ENCODE measurements at places on chromosomes 11 and 22. TPM values are rescaled to one million over a fixed set of nuclear protein-coding genes. Genes with fewer than 3 reads are reported as not detected.

GRCh38 chr11:121206810-121207209, 85.8 kb upstream of the SC5D start:
- no peaks in the 10 kb centered on the region for H3K36me3 ChIP-seq
- H3K27me3 ChIP-seq: no peaks in the 10 kb centered on the region
- H3K4me3 ChIP-seq: no peak overlapping the region
- no peaks in the 10 kb centered on the region for H3K4me1 ChIP-seq

DNA sequence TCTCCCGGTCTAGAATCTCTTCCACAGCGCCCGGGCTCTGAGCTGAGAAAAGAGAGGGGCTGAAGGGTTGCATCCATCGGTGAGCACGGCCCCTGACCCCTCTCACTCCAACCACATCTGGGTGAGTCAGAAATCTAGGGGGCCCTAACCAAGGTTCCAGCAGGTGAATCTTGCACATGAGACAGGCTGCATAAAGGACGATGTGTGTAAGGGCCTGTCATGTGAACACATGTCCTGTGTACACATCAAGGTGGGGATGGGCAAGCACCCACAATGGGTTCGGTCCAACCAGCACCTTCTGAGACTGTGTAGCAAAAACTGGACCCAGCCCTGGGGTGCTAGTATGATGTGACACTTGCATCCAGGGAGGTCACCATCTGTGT, 1.2 kb downstream of the BET1L start:
- peak overlapping the region; percentile 99 for H3K4me3 ChIP-seq
- DNase-seq: no peak
- no peaks in the 10 kb centered on the region for H3K27me3 ChIP-seq
- peaks cover 44% of the 10 kb centered on the region for H3K4me1 ChIP-seq

DNA sequence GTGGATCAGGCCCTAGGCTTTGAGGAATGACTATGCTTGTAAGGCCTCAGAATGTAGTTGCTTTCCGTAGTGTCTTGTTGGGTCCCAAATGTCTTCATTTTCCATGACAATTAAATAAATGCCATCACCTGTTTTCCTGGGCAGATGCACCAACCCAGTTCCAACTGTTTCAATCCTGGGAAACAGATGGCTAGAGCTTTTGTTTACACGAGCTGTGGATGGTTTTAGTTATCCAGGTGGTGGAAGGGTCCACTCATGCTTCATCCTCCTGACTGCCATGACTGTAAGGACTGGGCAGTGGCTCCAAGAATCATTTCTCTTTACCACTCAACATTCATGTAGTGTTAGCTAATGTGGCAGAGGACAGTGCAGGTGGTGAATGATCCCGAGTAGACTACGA, 8.6 kb downstream of the RCN1 start:
- no peak overlapping the region for H3K4me3 ChIP-seq
- no peaks in the 10 kb centered on the region for H3K27me3 ChIP-seq
- no peak overlapping the region for H3K27ac ChIP-seq
- H3K4me1 ChIP-seq: no peaks in the 10 kb centered on the region
- H3K36me3 ChIP-seq: peaks cover 37% of the 10 kb centered on the region

DNA sequence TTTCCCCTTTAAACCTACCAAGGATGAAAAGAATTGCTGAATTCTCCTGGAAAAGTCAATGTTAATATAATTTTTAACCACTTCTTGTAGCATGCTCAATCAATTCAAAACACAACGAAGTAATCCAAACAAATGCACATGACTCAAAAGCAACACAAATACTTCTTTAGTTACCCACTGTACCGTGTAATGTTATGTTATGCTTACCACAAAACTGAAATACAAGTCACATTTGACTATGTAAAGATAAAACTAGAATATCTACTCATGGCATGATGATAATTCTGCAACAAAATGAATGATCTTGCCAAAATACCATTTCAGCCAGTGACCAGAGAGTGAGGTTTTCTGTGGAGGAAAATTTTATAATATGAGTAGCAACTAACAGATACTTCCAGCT, 587.0 kb downstream of the DLG2 start:
- no peak overlapping the region for H3K4me3 ChIP-seq
- no peaks in the 10 kb centered on the region for H3K4me1 ChIP-seq
- H3K27me3 ChIP-seq: no peaks in the 10 kb centered on the region

DNA sequence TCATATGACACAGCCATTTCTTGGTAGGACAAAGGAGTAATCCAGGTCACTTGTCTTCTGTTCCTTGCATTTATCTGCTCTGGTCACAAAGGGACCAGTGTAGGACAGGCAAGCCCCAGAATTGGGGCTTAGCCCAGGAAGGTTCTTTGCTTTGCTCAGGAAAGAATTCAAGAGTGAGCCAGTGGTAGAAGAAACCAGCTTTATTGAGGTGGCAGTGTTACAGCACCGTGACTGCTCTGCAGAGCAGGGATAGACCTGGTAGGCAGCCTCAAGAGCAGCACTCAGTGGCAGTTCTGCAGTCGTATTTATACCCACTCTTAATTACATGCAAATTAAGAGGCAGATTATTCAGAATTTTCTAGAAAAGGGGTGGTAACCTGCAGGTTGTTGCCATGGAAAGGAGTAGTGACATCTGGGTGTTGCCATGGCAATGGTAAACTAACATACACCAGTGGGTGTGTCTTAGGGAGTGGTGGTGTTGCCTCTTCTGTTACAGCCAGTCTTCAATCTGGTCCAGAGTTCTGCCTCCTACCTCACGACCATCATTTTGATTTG, 84.9 kb upstream of the RAB1B start:
- H3K4me1 ChIP-seq: no peaks in the 10 kb centered on the region
- no peak overlapping the region for H3K4me3 ChIP-seq
- no peaks in the 10 kb centered on the region for H3K36me3 ChIP-seq
- DNase-seq: no peak
- H3K27me3 ChIP-seq: no peaks in the 10 kb centered on the region
- H3K27ac ChIP-seq: no peak overlapping the region

DNA sequence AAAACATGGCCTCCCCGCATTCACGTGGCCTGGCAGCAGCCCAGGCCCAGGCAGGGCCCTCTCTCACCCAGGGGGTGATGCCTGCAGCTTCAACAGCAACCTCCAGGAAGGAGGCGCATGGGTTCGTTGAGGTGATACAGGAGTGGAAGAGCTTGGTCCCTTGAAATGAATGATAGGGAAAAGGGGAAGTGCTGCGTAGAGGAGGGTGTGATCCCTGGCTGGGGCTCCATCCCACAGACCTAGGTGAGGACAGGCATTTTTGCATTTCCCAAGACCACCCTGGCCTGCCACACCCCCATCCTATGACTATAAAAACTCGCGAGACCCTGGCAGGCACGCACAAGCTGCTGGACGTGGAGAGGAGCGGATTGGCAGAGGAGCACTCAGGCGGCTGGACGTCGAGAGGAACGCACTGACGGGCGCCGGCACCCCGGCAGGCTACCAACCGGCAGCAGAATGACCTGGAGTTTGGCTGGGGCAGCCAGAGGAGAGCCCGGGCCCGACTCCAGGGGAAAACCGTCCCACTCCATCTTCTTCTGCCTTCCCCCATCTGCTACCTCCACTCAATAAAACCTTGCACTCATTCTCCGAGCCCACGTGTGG, 32.6 kb downstream of the RTN4R start:
- DNase-seq: no peak
- H3K4me1 ChIP-seq: peaks cover 18% of the 10 kb centered on the region
- H3K27ac ChIP-seq: no peak overlapping the region
- H3K36me3 ChIP-seq: no peaks in the 10 kb centered on the region

- H3K4me3 ChIP-seq: no peak overlapping the region
- H3K4me1 ChIP-seq: no peaks in the 10 kb centered on the region
- H3K36me3 ChIP-seq: no peaks in the 10 kb centered on the region
- no peak overlapping the region for H3K27ac ChIP-seq
Observed at GRCh38 chr11:126776119-126776518, 224.5 kb downstream of the KIRREL3 start.

GRCh38 chr22:31728857-31729256, 21.1 kb downstream of the PRR14L start:
- H3K27me3 ChIP-seq: no peaks in the 10 kb centered on the region
- no peak overlapping the region for H3K27ac ChIP-seq
- H3K4me3 ChIP-seq: no peak overlapping the region

GRCh38 chr11:102047305-102047924, at the start of gene CFAP300:
TSS of gene CFAP300 (plus strand) at chr11:102047437. CDS start at chr11:102047471, 34 bp downstream.
- H3K36me3 ChIP-seq: no peaks in the 10 kb centered on the region
- H3K27me3 ChIP-seq: no peaks in the 10 kb centered on the region
- peak within 1 kb of the TSS; percentile 78 for H3K4me3 ChIP-seq
- H3K27ac ChIP-seq: peak within 1 kb of the TSS; percentile 81
- peaks cover 4% of the 10 kb centered on the region for H3K4me1 ChIP-seq

- peaks cover 30% of the 10 kb centered on the region for H3K36me3 ChIP-seq
- peaks cover 33% of the 10 kb centered on the region for H3K4me1 ChIP-seq
- no peak overlapping the region for H3K27ac ChIP-seq
Observed at GRCh38 chr22:30286813-30287647, 2.3 kb downstream of the CASTOR1 start.

DNA sequence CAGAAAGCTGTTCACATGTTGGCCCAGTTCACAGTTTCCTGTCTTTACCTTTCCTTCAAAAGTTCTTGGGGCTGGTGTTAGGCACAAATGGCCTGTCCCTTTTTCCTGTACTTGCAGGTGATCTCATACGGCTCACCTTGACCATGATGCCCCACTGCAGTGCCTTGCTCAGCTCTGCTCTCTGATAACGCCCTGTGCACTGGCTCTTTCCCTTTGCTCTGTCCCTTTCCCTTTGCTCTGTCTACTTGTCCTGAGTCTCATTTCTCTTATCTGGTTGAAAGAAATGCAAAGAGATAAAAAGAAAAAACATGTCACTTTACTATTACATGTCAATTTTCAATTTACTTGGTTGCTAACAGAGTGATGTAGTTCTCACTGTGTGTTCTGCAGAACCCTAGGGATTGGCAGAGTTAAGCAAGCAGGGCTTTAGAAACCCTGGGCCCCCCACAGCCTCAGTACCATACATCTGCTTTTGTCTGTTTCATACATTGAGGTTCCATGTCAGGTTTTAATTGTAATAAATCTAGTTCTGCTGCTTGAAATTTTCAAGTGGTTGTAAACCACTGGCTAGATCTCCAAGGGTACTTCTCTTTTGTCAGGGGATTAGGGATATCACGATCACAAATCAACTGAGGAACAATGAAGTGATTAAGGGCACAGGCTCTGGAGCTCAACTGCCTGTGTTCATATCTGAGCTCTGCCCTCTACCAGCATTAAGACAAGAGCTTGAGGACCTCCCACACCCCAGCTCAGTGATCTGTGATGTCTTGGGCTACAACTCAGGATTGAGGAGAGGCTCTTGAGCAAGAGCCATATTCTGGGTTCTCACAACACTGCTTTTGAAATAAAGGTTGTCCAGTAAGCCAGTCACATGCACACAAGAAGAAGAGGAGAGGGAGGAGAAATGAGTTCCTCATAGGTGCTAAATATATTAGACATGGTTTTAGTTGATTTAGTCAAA, 16.3 kb upstream of the SORL1 start:
- no peak overlapping the region for H3K27ac ChIP-seq
- peaks cover 4% of the 10 kb centered on the region for H3K4me1 ChIP-seq
- DNase-seq: no peak
- no peak overlapping the region for H3K4me3 ChIP-seq

DNA sequence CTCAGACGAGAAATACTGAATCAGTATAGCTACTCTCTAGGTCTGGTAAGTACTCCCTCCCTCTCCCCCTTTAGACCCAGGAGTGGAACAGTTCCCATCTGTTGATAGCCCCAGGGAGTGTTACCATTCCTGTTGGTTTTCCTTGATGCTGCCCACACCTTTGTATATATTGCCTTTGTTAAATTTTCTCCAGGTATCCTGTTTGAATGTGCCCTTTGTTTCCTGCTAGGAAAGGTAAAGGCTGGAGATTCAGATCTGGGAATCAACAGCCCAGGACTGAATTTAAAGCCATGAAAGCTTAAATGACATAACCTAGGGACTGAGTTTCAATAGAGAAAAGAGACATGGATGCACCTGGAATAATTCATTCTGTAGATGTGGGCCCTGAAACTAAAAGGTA, 68.3 kb downstream of the CCDC83 start:
- H3K4me1 ChIP-seq: no peaks in the 10 kb centered on the region
- H3K4me3 ChIP-seq: no peak overlapping the region
- H3K36me3 ChIP-seq: no peaks in the 10 kb centered on the region
- no peaks in the 10 kb centered on the region for H3K27me3 ChIP-seq
- no peak for DNase-seq

DNA sequence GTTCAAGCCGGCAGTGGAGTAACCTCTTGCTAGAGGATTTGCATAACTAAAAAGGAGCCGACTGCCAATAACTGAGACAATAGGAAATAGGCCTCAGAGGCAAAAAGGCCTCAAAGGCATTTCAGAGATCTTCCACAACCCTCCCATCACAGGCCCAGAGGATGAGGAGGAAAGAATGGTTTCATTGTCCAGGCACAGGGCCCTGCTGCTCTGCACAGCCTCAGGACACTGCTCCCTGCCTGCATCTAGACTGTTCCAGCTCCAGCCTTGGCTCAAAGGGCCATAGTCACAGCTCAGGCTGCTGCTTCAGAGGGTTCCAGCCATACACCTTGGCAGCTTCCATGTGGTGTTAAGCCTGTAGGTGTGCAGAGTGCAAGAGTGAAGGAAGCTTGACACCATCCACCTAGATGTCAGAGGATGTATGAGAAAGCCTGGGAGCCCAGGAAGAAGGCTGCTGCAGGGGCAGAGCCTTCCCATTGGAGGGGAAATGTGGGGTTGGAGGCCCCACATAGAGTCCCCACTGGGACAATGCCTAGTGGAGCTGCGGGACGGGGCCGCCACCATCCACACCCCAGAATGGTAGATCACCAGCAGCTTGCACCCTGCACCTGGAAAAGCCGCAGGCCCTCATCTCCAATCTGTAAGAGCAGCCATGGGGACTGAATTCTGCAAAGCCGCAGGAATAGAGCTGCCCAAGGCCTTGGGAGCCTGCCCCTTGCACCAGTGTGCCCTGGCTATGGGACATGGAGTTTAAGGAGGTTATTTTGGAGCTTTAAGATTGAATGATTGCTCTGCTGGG, 8.2 kb upstream of the LRP5 start:
- H3K36me3 ChIP-seq: no peaks in the 10 kb centered on the region
- no peak overlapping the region for H3K27ac ChIP-seq
- H3K27me3 ChIP-seq: no peaks in the 10 kb centered on the region

DNA sequence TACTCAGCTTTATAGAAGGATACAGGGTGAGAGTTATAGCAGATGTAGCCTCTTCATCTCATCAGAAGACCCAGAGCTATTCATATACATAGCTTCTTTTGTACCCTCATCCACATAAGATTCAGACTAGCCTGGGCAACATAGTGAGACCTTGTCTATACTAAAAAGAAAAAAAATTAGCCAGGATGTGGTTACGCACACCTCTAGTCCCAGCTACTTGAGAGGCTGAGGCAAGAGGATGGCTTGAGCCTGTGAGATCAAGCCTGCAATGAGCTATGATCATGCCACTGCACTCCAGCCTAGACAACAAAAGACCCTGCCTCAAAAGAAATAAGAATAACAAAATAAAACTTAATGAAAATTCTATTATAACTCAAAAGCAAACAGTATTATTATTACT, 36.7 kb upstream of the B3GNT6 start:
- no peaks in the 10 kb centered on the region for H3K4me1 ChIP-seq
- no peak overlapping the region for H3K4me3 ChIP-seq
- DNase-seq: no peak
- H3K27ac ChIP-seq: no peak overlapping the region
- H3K36me3 ChIP-seq: no peaks in the 10 kb centered on the region

Gene LARGE1
- 40.6 TPM for total RNA-seq

Gene WNT7B
- total RNA-seq: not detected

Gene INS
- not detected for total RNA-seq

Gene OR5A1
- total RNA-seq: not detected

All from ascending aorta (tissue), 2 donors.